Gastroesophageal sphincter (tissue), 4 donors: ENCODE measurements at places on chromosomes 12 and 14.

GRCh38 chr12:45310627-45310968 lies 94.7 kb downstream of the ANO6 start:
- ATAC-seq, result no peak

DNA sequence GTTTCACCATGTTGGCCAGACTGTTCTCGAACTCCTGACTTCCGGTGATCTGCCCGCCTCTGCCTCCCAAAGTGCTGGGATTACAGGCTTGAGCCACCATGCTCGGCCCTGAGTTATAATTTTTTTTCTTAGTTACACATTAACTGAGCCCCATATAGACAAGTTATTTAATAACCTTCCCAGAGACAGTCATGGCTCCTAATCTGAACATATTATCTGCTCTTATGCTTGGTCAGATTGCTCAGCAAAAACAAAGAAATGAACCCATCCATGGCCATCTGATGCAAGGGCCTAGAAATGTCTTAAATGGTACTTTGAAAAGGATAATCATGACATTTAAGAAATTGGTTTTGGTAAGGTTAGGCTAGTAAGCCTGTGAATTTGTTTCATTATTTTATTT lies 13.0 kb downstream of the SAMD15 start:
- ATAC-seq, result no peak

DNA sequence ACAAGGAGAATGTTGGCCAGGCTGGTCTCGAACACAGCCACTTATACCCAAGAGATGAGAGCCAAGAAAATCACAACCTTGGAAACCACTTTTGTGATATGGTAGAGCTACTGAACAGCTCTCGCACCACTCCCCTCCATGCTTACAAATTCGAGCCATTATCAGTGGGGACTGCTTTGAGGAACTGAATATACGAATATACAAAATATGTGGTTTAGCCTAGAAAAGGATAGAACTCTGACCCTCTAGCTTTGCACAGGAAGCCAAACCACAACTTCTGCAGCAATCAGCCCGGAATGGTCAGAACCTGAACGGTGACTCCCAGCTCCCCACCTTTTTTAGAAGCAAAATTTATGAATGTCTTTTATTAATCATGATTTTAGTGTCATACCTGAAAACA lies 129.8 kb upstream of the TMEM132C start:
- ATAC-seq, result no peak

DNA sequence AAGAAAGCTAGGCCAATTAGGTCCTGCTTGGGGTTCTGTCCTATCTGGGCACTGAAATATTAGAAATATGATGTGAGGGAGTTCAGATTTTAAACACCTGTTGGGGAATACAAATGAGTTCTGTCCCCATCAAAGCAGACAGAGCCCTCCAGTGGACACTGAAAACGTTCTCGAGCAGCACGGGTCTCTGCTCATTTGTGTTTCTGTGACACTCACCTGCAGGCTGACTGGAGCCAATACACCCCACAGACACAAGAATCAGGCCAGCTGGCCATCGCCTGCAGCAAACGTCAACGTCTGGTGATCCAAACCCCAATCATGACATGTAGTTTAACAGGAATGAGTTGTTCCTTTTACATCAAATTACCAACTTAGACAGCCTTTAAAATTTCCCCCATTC lies 493.4 kb upstream of the TMEM132C start:
- ATAC-seq, result no peak

GRCh38 chr14:33063521-33063920 lies 124.8 kb downstream of the NPAS3 start:
- no peak for ATAC-seq

DNA sequence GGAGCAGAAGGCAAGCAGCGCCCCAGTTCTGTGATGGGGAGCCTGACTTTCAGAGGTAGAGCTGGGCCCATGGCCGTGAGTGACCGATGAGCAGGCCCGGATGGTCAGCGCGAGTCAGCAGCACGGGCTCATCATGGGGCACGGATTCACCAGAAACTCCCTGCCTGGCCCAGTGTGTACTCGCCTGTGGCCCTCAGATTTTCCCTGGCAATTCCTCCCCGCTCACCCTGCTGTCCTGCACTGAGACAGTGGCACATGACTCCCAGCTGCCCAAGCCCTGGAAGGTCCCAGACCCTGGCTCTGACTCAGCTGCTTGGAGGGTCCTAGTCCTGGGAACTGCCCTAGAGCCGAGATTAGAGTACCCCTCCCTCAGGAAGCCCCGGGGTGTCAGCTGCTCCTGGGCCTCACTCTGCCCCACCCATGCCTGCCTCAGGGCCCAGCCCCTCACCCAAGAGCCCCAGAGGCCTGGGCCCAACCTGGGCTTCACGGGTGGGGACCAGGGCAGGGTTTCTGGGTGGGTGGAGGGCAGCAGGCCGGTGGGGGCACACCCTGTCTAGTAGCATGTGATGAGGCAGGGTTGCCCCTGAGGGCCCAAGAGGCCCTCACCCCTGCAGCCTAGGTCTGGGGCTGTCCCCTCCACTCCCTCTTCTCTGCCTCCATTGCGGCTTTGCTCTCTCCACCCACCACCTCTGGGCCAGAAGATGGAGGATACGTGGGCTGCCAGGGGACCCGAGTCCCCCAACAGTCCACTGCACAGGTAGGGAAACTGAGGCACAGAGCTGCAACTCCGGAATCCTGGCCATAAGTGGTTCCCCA lies 8.4 kb downstream of the TRMT61A start:
- no peak for ATAC-seq

DNA sequence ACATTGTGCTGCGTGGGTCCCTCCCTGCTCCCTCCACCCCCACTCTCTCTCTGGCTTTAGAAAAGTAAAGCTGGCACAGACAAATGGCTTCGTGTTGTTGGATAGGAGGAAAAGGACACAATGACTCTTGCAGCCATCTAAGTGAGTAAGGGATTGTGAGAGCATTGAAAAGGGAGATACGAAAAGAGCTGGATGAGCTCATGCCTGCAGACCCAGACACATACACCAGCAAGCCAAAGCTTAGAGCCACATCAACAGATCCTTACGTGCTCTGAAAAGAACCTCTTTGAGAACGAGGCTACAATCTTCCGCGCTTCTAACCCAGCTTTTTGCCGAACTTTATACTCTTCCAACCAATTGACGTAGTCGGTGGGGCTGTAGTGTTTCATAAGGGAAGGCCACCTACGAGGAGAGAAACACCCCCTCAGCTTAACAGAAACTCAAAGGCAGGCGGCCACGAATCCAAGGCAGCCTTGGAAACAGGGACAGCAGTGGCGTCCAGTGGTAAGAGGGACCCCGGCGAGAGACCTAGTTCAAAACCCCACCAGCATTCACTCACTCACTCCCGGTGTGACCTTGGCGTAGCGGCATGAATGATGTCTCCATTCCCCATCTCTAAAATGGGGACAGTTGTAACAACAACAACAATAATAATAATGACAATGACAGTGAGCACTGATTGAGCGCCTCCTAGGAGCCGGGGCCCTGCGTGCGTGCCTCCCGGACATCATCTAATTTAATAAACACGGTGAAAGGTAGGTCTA lies 1.1 kb downstream of the FBXO21 start:
- ATAC-seq, result no peak

GRCh38 chr12:94690198-94690771 lies 39.9 kb upstream of the TMCC3 start:
- ATAC-seq, result peak; percentile 81

DNA sequence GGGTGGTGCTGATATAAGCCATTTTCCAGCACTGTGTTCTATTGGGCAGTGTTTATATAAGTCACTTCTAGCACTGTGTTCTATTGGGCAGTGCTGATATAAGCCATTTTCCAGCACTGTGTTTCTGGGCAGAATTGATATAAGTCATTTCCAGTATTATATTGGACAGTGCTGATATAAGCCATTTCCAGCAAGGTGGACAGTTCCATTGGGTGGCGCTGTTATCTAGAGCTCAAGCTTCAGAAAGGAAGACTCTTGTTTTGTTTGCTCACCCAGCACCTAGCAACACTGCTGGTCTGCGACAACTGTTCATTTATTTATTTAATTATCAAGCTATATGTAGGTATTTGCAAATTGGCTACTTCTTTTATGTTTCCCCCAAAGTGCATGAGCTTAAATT lies 690.3 kb downstream of the AACS start:
- ATAC-seq, result no peak

- no peak for ATAC-seq
Observed at GRCh38 chr12:122948605-122949004, 17.7 kb downstream of the ABCB9 start.

- peak; percentile 81 for ATAC-seq
Observed at GRCh38 chr14:61837336-61838229, 75.4 kb downstream of the SNAPC1 start.

DNA sequence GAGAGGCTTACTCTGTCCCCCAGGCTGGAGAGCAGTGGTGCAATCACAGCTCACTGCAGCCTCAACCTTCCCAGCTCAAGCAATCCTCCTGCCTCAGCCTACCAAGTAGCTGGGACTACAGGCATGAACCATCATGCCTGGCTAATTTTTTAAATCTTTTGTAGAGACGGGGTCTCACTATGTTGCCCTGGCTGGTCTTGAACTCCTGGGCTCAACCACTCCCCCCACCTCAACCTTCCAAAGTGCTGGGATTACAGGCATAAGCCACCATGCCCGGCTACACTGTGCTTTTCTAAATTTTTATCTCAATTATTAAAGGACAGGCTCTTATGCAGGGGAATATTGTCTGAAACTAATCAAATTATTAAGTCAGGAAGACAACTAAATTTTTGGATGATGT lies 44.6 kb downstream of the EML1 start:
- ATAC-seq, result no peak

- peak; percentile 32 for ATAC-seq
Observed at GRCh38 chr14:50061664-50062437, 54.5 kb downstream of the VCPKMT start.

- no peak for ATAC-seq
Observed at GRCh38 chr12:79857675-79858074, 77.2 kb downstream of the PPP1R12A start.

GRCh38 chr14:58575956-58576355 lies 61.8 kb upstream of the DACT1 start:
- no peak for ATAC-seq

- ATAC-seq, result no peak
Observed at GRCh38 chr14:50260511-50260910, 29.1 kb upstream of the SOS2 start.

- peak; percentile 22 for ATAC-seq
Observed at GRCh38 chr12:93163260-93164036, 214.3 kb upstream of the NUDT4 start.
